8988T (cell line): ENCODE measurements at places on chromosomes 3 and 15.

GRCh38 chr15:63939531-63940130 is 105.9 kb upstream of the HERC1 start:
- no peak for DNase-seq

GRCh38 chr3:14423963-14424362 is 21.6 kb downstream of the SLC6A6 start:
- DNase-seq: no peak

GRCh38 chr15:72176743-72177142 is 20.8 kb downstream of the GRAMD2A start:
- no peak for DNase-seq

DNA sequence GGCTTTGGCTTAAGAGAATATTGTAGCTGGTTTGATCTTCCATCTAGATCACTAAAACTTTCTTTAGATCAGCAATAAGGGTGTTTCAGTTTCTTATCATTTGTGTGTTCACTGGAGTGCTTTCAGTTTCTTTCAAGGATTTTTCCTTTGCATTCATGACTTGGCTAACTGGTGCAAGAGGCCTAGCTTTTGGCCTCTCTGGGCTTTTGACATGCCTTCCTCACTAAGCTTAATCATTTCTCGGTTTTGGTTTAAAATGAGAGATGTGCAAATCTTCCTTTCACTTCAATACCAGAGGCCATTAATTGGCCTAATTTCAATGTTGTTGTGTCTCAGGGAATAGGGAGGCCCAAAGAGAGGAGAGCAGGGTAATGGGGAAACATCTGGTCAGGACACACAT is 30.3 kb upstream of the CCNB2 start:
- no peak for DNase-seq

GRCh38 chr3:79473993-79474392 is 293.8 kb downstream of the ROBO1 start:
- DNase-seq: no peak

DNA sequence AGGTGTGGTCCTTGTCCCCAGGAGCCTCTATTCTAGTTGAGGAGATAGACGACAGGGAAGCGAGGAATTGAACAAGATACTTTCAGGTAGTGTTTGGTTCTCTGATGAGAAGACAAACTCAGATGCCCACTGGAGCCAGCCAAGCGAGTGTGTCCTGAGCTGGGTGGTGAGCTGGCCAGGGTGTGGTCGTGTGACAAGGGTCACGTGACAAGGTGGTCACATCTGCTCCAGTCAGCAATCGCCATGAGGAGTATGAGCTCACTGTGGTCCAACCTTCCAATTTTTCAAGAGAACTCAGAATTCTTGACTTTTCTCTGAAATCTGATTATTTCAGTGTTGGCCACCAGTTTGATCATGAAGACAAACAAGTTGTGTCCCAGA is 39.5 kb downstream of the SLC6A6 start:
- no peak for DNase-seq

GRCh38 chr3:156632601-156633000 is 41.8 kb upstream of the TIPARP start:
- no peak for DNase-seq

- DNase-seq: no peak
Measured at GRCh38 chr3:40623567-40623966, 98.8 kb downstream of the ZNF621 start.

DNA sequence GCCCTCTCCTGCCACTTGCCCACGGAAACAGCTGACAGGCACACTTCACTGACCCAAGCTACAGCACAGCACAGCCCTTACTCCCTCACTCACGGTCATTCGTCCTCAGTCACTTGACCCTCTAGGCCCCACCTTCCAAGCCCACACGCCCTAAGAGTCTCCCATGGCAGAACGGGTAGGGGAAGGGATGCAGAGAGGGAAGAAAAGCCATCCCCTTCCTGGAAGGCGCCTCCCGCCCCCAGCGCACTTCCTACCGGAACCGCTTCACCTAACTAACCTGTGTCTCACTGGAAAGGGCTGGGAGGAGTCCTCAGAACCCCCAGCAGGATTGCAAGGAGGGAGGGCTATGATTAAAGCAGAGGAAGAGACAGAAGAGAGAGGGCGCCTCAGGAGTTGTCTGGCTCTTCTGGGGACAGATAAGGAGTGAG is 22.9 kb downstream of the EPHB3 start:
- no peak for DNase-seq

- DNase-seq: no peak
Measured at GRCh38 chr15:51425517-51426040, 84.1 kb downstream of the GLDN start.
